ENCODE measurements at places on chromosomes 4 and X.
A peak's percentile ranks its signal among the peaks of the same experiment; 100 is the strongest.

DNA sequence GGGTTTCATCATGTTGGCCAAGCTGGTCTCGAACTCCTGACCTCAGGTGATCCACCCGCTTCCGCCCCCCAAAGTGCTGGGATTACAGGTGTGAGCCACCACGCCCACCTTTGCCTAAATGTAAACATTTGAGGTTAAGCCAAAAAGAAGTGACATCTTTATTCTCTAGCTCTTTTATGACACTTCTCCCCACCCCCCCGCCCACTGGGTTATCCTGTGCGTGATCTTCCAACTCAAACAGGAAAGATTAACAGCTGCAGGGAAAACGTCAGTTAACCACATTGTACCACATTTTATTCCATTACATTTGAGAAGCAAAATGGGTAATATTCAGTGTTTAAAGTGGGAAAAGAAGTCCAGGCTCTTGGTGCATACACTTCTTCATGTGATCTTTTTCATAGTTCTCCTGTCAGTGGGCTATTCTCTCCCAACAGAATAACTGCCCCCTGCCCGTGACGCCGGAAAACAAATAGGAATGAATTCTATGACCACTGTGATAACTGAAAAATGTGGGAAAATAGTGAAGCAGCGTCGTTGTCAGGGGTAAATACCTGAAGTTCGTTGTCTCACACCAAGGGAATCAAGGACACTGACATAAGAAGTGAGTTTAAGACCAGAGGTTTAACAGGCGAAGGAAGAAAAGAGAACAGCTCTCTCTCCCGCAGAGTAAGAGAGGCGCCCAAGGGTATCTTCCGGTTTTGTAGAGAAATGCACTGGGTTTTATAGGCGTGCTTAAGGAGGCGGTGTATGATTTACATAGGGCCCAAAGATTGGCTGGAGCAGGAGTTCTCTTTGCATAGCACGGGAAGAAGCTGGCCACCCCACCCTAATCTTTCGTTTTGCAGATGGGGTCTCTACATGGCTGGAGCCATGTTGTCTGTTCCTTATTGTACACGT lies 9.7 kb upstream of the SRD5A3 start:
- no peak for DNase-seq

DNA sequence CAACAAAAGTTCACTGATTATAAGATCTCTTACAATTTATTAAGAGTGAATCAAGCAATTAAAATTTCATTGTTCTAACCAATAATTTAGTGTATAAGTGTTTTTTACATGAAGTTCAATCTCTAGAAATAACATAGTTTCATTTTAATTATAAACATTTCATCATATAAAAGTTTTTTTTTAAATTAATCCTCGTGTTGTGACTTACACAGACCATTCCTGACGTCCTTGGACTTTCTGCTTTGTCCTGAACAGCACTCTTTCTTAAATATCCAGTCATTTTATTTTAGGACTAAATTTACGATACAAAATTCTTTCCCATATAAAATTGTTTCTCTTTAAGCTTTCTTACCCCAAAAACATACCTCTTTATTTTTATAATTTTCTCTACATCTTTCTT lies 841.7 kb upstream of the POU3F4 start:
- DNase-seq: no peak

- no peak for DNase-seq
These were observed 379.7 kb downstream of the SPRY1 start for GRCh38 chr4:123776267-123776666.

DNA sequence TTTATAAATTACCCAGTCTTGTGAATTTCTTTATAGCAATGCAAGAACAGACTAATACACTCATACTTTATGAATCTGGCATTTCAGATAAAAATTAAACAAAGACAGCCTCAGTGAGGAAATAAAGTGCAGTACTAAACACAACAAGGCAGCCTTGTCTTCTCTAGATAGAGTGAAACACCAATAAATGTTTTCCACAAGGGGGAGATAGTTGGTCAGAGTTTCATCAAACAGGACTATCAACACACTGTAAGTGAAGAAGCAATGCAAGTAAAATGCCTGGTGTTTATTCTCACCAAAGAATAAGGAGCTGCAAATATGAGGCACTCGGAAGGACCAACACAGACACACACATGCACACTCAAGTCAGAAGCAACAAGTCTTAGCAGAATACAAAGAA lies 62.8 kb downstream of the FAM9B start:
- no peak for DNase-seq

DNA sequence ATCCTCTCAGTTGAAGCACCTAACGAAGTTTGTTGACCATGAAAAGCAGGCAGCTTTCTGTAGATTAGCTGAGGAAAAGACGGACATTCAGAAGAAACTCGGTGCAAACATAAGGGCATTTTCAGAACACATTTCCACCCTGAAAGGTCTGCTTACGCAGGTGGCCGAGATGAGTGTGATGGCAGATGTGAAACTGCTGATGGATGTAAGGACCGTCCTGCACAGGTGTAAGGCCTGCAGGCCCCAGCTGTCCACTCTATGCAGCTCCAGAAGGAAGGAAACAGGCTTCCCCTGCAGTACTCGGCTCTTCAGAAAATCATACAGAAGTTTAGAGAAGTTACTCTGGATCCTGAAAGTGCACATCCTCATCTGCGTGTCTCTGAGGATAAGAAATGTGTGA lies 20.8 kb upstream of the TRIM60 start:
- no peak for DNase-seq

GRCh38 chrX:29541038-29541437 lies 674.3 kb upstream of the MAGEB2 start:
- no peak for DNase-seq

DNA sequence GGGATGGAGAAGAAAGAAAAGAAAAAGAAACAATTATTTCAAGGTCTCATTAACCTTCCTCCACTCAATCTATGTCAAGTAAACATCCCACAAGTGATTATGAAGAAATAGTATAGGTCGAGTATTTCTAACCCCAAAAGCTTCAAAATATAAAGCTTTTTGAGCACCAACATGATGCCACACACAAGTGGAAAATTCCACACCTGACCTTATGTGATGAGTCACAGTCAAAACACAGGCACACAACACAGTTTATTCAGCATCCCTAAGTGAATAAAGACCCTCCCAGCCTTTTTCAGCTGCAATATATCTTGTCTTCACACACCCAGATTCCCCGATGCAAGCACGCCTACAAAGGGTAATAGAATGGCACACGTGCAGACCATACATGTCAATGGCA lies 51.7 kb upstream of the VEGFC start:
- no peak for DNase-seq

- DNase-seq: no peak
These were observed 171.8 kb upstream of the GPC4 start for GRCh38 chrX:133587071-133587470.

DNA sequence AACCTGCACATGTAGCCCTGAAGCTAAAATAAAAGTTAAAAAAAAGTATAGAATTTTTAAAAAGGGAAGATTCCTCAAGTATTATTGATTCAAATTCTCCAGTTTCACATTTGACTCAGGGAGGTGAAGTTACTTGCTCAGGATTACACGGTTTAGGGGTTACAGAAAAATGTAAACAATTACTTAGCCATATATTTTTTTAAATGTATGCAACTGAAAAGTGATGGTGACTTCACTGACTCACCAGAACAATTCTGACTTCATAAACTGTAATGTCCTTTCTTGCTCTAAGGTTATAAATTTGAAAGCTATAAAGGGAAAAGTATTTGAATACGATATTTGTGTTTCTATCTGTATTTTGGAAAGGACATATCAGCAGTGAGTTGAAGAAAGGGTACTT lies 371.2 kb downstream of the SPRY1 start:
- DNase-seq: no peak

DNA sequence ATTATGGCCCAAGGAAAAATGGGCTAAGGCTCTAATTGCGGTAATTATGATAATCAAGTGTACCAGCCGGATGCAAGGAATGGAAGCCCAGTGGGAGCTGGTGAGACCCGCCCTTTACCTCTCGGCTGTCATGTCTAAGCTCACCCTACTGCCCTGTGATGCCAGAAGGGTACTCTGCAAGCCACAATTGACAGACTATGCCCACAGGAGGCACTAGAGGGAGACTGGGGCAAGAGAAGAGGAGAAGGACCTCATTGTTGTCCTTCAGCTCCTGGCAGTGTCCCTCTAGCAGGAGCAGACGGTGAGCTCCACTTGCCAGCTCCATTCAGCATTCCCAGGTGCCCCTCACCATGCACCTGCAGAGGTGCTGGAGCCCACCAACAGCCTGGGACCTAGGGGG lies 141.8 kb downstream of the SMIM20 start:
- DNase-seq: no peak

DNA sequence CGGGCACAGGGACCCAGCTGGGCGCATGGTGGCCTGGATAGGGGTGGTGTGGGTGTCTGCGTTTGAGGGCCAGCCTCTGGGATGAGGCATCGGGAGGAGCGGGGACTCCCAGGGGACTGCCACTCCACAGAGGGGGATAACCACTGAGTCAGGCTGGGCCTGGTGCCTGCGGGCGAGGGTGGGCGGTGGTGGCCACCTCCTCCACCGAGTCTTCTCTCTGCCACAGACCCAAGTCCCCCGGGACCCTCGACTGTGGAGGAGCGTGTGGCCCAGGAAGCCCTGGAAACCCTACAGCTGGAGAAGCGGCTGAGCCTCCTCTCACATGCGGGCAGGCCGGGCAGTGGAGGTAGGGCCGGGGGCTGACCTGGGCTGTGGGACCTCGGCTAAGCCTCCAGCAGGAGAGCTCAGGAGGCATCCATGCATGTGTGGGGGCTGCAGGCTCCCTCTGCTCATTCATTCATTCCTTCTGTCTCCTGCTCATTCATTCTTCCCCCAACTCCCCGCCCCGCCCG lies 26.4 kb downstream of the DOK7 start:
- DNase-seq: no peak

GRCh38 chr4:154877110-154877760 lies 96.2 kb downstream of the RBM46 start:
- peak; percentile 33 for DNase-seq

- no peak for DNase-seq
These were observed 34.7 kb downstream of the GLRA2 start for GRCh38 chrX:14564058-14564457.

DNA sequence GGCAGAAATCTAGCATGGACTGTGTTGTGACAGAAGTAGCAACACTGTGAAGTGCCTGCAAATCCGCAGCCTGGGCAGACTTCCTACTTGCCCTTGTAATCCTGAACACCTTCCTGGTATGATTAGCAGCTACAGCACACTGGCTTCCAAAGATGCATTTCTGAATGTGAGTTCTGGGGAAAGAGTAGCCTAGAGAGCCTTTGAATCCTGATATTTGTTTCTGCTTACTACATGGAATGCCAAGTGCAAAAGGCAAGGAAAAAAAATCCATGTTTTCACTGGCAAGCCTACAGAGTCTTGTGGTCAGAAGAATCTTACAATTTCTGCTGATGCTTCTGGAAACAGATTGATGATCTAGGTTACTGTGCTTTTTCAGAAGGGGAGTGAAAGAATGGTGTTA lies 223.7 kb downstream of the COL25A1 start:
- peak; percentile 85 for DNase-seq

DNA sequence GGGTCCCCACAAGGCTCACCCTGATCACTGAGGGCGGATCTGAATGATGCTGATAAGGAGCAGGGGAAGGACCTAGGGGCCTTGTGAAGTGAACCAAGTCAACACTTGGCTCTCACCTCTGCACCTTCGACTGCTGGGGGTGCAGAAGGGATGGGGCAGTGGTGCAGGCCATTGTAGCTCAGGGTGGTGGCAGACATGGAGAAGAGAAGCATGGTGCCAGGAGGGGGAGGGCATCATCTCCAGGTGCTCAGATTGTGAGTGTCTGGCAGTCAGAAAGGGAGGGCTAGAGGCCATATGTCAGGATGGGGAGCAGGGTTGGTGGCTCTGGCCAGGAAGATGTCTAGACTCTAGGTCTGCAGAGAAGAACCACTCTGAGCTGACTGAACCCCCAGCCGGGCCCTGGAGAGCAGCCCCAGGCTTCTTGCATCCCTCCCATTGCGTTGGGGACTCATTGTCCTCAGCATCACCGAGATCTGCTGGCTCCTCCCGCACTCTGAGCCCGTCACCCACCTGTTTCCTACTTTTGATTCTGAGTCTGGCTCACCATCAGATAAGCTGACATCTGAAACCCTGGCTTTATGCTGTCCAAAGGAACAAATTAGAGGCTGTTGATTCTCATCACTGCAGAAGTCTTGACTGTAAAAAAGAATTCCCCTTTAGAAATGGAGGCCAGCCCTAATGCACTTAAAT lies 3.8 kb downstream of the APLN start:
- no peak for DNase-seq

- DNase-seq: no peak
These were observed 48.4 kb downstream of the ARFIP1 start for GRCh38 chr4:152828122-152828521.

- DNase-seq: no peak
These were observed 6.3 kb upstream of the OTUD4 start for GRCh38 chr4:145186729-145187128.

- no peak for DNase-seq
These were observed 22.6 kb downstream of the WDR1 start for GRCh38 chr4:10093801-10094552.

DNA sequence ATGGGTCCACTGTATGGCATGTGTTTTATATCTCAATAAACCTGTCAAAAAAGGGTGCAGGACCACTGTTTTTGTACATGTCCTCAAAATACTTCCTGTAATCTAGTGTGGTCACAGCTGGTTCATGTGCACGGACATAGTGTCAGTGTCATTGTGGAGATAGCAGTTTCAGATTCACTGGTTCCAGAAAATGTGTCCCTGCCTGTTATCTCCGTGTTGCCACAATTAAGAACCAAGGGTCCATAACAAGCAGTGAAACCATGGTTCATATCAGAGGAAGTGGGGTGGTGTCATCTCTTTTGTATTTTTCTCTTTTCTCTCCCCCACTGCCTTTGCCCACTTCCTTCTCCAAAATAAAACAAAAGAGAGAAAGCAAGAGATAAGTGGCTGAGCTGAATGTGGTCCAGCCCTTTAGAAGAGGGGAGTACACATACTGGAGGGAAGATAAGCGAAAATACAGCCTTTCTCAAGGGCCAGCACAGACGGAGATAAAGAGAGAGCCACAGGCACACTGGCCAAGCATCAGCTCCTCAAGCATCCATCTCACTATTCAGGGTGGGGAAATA lies 51.2 kb downstream of the TBL1X start:
- DNase-seq: no peak

DNA sequence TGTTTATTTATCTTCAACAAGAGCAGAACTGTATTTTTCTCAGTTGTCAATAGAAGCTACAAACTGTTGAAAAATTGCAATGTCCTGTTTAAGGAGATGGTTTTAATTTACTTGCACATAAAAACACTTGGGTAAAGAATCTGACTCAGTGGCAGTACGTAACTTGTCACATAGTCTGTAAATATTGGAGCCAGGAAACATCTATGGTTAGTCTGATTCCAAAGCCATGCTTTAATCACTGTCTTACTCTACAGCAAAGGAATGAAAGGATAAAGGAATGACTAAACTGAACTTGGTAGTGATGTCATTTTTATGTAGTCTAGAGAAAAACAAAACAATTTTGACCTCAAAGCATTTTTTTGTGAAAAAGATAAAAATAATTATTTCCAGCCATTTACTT lies 537.2 kb downstream of the STIM2 start:
- DNase-seq: peak; percentile 79

- no peak for DNase-seq
These were observed 635.2 kb upstream of the FRG1 start for GRCh38 chr4:189305500-189305899.

- no peak for DNase-seq
These were observed 4.4 kb downstream of the ANAPC10 start for GRCh38 chr4:145093638-145094037.

Measured in skeletal muscle cell (primary cell).